ENCODE measurements at places on chromosomes 7 and 10. TPM values are rescaled to one million over a fixed set of nuclear protein-coding genes. Genes with fewer than 3 reads are reported as not detected.

GRCh38 chr10:93452143-93452542 lies 30.0 kb downstream of the MYOF start:
- H3K4me1 ChIP-seq = peaks cover 24% of the 10 kb centered on the region
- H3K27me3 ChIP-seq = no peaks in the 10 kb centered on the region
- H3K27ac ChIP-seq = no peak overlapping the region
- DNase-seq = no peak
- no peak overlapping the region for H3K4me3 ChIP-seq
- peaks cover 74% of the 10 kb centered on the region for H3K36me3 ChIP-seq

DNA sequence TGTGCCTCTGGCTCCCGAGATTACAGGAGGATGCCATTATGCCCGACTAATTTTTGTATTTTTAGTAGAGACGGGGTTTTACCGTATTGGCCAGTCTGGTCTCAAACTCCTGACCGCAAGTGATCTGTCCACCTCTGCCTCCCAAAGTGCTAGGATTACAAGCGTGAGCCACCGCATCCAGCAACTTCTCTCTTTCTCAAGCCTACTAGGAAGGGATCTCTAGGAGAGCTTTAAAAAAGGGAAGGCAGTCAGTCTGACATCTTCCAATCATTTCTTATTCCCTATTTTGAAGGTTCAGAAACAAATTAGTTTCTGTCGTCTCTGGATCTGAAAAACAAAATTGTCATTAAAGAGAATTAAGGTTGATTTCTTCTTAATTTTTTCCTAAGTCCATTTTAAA lies 2.5 kb upstream of the TMEM26 start:
- H3K27ac ChIP-seq = no peak overlapping the region
- peaks cover 6% of the 10 kb centered on the region for H3K4me1 ChIP-seq
- no peak for DNase-seq
- H3K27me3 ChIP-seq = 0 out of 2 replicates have a peak, but pooled peaks cover 3% of the 10 kb centered on the region
- H3K36me3 ChIP-seq = no peaks in the 10 kb centered on the region

KCND2 gene
- total RNA-seq = 2.7 TPM

PLXDC2 gene
- 2.3 TPM for total RNA-seq

C1QL3 gene
- total RNA-seq = not detected

DNA sequence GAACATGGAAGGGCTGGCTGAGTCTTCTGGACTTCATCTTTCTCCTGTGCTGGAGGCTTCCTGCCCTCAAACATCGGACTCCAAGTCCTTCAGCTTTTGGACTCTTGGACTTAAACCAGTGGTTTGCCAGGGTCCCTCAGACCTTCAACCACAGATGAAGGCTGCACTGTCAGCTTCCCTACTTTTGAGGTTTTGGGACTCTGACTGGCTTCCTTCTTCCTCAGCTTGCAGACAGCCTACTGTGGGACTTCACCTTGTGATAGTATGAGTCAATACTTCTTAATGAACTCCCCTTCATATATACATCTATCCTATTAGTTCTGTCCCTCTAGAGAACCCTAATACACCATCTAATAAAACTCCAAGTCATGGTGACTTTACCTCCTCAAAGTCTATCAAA lies 4.0 kb upstream of the CLEC5A start:
- H3K4me1 ChIP-seq = peaks cover 6% of the 10 kb centered on the region
- H3K4me3 ChIP-seq = no peak overlapping the region

DNA sequence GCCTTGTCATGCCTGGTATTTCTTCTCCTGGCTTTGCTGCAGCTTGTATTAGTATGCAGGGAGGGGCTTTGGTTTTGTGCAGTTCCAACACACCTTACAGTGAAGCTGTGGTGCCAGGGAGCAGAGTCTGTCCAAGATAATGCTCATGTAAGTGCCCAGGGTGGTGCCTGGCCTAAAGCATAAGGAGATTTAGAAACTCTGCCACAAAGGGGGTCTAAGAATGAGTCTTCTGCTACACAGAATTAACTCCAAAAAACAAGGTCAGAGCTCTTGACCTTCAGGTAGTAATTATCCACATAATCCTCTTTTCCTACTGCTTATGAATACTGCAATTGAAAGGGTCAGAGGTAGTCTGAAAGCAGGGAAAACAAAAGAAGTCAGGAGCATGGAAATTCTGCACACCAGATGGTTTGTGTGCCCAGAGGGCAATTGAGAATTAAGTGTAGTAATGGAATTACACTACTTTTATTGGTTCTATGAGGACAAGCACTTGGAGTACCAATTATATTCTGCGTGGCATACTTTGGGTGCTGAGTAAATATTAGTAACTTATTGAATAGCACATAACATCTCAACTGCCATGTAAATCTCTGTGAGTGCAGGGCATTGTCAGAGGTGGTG lies 121.5 kb downstream of the KAT6B start:
- no peak for DNase-seq
- H3K4me1 ChIP-seq = peaks cover 22% of the 10 kb centered on the region
- H3K36me3 ChIP-seq = no peaks in the 10 kb centered on the region
- H3K4me3 ChIP-seq = no peak overlapping the region
- no peak overlapping the region for H3K27ac ChIP-seq

- peaks cover 12% of the 10 kb centered on the region for H3K4me1 ChIP-seq
- H3K4me3 ChIP-seq = no peak overlapping the region
- no peaks in the 10 kb centered on the region for H3K27me3 ChIP-seq
These were observed 429.0 kb downstream of the ETV1 start for GRCh38 chr7:13560441-13560840.

VAX1 gene
- total RNA-seq = not detected

DNA sequence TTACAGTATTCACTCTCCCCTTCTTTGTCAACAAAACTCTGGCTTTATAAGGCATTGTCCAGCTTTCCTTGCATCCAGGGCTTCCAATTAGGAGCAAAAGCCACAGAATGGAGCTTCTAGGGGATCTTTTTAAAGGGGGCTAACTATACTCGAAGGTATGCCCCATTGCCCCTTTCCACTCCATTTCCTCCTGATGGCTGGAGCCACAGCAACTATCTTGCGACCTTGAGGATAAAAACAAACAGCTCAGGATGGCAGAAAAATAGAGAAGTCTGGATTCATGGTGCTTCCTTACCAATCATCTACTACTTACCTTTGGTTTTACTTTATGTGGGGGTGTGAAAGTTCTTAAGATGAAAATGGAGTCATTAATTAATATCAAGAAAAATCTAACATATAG lies 206.3 kb upstream of the PODXL start:
- no peak overlapping the region for H3K27ac ChIP-seq
- no peak for DNase-seq
- no peaks in the 10 kb centered on the region for H3K36me3 ChIP-seq

DNA sequence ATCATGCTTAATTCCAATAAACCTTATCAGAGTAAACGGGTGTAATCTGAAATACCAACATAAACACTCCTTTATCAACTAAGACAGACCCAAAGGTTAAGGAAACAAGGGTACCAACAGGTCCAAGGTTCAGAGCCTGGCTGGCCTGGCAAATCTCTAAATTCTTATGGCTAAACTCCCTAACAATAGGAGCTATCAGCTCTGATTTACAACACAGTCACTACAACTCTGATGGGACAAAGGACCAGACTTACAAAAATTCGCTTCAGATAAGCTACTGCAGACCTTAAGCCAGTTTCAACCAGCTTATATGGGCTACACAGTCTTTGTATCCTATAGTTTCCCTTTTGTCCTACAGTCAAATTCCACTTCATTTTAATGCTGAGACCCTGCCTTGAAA lies 381.9 kb downstream of the ZWINT start:
- no peak for DNase-seq
- no peak overlapping the region for H3K27ac ChIP-seq
- no peak overlapping the region for H3K4me3 ChIP-seq
- no peaks in the 10 kb centered on the region for H3K27me3 ChIP-seq
- no peaks in the 10 kb centered on the region for H3K4me1 ChIP-seq

DNA sequence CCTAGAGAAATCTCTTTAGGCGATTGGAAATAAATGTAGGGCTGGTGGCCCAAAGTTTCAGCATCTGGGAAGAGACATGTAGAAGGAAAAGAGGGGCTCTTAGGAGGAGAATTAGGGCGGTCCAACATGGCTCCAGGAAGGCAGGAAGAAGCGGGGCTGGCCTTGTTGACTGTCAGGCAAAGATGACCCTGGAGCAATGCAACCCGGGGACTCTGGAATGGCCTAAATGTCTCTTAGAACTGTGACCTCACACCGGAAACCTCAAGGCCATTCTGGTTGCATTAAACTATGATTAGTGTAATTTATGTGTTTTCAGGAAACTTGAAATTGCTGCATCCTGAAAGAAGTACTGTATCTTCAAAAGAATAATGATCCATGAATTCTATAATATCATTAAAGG lies 66.8 kb downstream of the NRP1 start:
- peaks cover 41% of the 10 kb centered on the region for H3K36me3 ChIP-seq
- H3K27me3 ChIP-seq = no peaks in the 10 kb centered on the region
- no peak overlapping the region for H3K4me3 ChIP-seq

EN2 gene
- total RNA-seq = not detected

DNA sequence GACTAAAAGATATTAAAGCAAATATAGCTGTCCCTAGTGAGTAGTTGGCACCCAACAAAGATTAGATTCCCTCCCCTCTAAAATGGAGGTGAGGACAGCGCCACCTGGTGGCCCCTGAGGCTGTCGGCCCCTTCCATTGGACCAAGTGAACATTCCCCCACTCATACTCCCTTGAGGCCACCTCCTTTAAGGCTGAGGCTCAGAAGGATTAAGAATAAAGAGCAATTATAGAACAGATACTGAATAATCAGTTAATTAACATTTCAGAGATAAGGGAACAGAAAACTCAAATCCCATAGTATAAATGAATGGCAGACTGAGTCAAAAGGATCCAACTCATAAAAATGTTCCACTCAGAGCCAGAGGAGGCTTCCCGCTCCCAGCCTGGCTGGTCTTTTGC lies 130.4 kb upstream of the GHITM start:
- H3K27ac ChIP-seq = no peak overlapping the region
- no peak overlapping the region for H3K4me3 ChIP-seq
- DNase-seq = peak; percentile 27
- H3K27me3 ChIP-seq = no peaks in the 10 kb centered on the region
- no peaks in the 10 kb centered on the region for H3K36me3 ChIP-seq

GSTO1 gene
- 236 TPM for total RNA-seq

- no peak overlapping the region for H3K27ac ChIP-seq
- H3K36me3 ChIP-seq = no peaks in the 10 kb centered on the region
- no peak for DNase-seq
These were observed 373.7 kb downstream of the PHTF2 start for GRCh38 chr7:78172267-78172757.

DNA sequence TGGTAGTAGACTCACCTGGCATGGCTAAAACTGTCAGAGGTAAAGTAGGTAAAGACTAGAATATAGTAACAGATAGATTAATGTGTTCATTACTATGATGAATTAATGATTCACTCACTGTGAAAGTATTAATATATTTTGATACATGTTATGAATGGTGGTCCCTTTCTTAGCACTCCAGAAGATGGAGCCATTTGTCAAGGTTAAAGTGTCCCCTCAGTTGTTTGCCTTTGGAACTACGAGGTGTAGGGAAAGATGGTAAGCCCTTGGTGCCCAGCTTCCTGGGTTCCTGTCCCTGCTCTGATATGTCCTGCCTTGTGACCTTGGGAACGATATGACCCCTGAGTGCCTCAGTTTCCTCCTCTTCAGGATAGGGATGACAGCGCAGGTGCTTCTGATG lies 49.4 kb downstream of the HTRA1 start:
- H3K4me1 ChIP-seq = no peaks in the 10 kb centered on the region
- no peak for DNase-seq
- no peak overlapping the region for H3K27ac ChIP-seq
- H3K4me3 ChIP-seq = no peak overlapping the region
- no peaks in the 10 kb centered on the region for H3K27me3 ChIP-seq

- DNase-seq = peak; percentile 57
- peak overlapping the region; percentile 84 for H3K4me3 ChIP-seq
- H3K4me1 ChIP-seq = no peaks in the 10 kb centered on the region
These were observed 435.7 kb upstream of the GALNT17 start for GRCh38 chr7:70696201-70696754.
